ENCODE measurements at places on chromosomes 1 and 21.

GRCh38 chr1:213988507-213989001, 781 bp downstream of the PROX1 start:
- no peak for DNase-seq

DNA sequence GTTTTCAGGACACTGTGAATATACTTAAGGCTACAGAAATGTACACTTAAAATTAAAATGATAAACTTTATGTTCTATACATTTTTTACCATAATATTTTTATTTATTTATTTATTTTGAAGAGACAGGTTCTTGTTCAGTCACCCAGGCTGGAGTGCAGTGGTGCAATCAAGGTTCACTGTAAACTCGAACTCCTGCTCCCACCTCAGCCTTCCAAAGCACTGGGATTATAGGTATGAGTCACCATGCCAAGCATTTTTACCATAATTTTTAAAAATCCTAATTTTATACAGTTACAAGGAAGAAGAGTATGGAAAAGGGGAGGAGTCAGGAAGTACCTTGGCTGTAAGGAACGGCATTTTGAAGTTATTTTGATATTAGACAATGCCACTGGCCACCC, 23.6 kb upstream of the ANGPTL3 start:
- no peak for DNase-seq

GRCh38 chr21:38356883-38357625, 100.3 kb downstream of the KCNJ15 start:
- DNase-seq: no peak

- DNase-seq: no peak
Measured at GRCh38 chr1:31705080-31705866, 1.5 kb upstream of the COL16A1 start.

- DNase-seq: no peak
Measured at GRCh38 chr21:24027396-24027795, 1579.9 kb downstream of the MRPL39 start.

DNA sequence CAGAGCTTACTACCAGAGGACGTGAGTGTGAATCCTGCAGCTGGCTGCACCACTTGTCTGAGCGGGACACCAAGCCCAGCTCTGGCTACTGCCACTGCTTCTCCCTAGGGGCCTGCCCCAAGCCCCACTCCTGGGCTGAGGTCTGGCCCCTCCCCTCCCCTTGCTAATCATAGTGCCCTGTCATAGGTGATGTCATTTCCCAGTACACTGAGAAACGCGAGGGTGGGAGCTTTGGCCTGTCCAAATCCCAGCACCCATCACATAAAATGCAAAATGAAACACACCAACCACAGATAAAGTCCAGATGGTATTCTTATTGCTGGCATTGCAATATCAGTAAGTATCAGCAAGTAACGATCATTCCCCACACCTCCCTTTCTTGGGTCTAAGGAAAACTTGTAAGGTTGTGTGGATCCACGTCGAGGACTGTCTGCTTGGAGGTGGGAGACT, 77.7 kb downstream of the TOMM20 start:
- no peak for DNase-seq

DNA sequence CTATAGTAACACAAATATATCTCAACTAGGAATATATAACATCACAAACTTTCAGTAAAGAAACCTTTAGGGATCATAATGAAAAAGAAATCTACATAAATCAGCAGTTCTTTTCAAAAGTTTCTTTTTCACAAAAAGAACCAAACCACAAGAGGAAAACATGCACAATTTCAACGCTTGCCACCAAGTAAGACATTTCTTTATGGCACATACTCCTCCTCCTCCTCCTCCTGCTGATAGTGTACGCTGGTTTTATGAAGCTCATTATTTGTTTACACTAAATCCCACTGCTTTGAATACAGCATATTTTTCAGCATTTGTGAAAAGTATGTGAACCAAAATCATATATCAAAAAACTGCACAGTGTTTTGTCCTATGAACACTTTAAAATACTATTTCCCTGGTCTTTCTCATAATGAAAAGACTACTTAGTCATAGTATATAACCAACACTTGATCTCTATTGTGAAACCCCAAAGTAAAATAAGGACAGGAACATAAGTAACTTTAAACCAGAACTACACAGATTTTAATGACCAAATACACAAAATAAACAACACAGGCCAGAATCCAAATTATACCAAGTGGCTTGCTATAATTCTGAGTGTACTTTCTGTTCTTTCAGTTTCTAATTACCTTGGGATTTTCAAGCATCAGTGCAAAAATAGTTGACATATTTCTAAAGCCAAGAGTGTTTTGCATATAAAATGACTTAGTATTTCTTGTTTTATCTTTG, 184.2 kb downstream of the EIF4G3 start:
- no peak for DNase-seq

GRCh38 chr1:14737561-14738094, 139.1 kb downstream of the KAZN start:
- DNase-seq: no peak

DNA sequence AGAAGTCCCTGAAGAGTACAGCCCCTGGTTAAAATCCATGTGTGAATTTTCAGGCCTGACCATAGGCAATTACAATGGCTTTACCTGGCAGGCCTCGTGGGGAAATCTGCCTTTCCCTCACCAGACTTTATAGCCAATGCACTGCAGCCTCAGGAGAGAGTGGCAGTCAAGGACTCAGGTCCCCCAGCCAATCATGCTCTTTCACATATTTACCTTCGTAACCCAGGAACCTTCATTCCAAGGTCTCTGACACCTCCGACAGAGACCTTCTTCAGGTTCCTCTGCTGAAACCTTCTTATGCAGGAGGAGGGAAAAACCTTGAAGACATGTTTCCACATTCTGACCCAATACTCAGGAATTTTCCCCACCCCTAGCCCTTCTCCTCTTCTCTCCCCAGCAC, 118.9 kb downstream of the FASLG start:
- no peak for DNase-seq

DNA sequence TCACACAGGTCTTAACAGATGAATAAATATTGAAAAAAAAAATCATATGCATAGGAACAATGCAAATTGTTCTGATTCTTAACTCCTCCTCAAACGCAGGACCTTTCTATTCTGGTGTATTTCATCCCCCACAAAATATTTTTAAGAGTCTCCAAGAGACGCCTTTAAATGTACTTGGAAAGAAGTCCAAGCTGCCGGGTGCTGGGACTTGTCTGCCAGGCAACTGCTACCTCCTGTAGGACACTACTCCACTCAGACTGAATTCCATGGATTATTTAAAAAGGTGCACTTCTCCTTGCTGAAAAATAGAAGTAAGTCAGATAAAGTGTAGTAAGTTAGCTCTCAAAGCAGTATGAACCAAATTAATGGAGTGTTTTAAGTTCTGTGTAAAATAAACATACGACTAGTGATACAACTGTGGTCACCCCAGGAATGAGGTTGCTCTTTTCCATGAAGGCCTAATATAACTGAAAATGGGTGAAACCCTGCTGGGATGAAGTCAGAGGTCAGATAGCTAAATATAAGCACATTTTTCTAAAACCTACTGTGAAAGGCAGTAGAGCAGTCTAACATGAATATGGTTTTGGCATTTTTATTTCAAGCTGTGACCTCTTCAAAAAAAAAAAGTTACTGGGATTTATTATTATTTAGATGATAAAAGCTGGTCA, 189.2 kb upstream of the PBX1 start:
- no peak for DNase-seq

- no peak for DNase-seq
Measured at GRCh38 chr1:1223321-1223720, 8.5 kb downstream of the SDF4 start.

- no peak for DNase-seq
Measured at GRCh38 chr1:227841096-227841495, 25.6 kb downstream of the PRSS38 start.

Data from type B pancreatic cell (in vitro differentiated cells).